ENCODE measurements at places on chromosomes 5 and 9.
A peak's percentile ranks its signal among the peaks of the same experiment; 100 is the strongest.

DNA sequence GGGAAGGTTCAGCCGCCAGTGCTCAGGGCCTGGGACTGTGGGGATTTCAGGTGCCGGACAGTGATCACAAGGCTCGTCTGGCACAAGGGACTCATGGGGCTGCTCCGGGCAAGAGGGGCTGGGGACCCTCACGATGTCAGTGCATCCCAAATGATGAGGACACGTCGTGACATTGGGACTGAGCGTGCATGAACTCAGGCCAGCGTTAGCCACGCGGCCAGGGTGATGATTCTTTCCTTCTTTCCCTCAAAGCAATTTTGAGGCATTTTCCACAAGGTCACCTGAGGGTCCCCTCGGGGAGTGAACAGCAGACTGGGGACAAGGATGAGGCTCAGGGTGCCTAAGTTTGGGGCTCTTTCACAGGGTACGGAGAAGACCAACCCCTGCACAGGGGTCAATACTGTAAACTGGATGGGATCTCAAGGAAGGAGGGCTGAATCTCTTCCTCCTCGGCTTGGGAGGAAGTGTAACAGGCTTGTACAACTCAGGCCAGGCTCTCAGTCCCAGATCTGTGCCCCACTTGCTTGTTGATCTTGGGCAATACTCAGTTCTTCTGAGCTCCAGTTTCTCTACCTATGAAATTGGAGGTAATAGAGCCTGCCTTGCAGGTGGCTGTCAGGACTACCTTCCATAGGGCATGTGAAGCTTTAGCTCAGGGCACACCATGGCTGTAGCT, 78.5 kb downstream of the PRRT1B start:
- no peak for DNase-seq

GRCh38 chr5:135050244-135050767, 16.3 kb upstream of the PITX1 start:
- DNase-seq = no peak

- DNase-seq = no peak
Observed at GRCh38 chr5:178361657-178362445, 129.2 kb upstream of the PHYKPL start.

DNA sequence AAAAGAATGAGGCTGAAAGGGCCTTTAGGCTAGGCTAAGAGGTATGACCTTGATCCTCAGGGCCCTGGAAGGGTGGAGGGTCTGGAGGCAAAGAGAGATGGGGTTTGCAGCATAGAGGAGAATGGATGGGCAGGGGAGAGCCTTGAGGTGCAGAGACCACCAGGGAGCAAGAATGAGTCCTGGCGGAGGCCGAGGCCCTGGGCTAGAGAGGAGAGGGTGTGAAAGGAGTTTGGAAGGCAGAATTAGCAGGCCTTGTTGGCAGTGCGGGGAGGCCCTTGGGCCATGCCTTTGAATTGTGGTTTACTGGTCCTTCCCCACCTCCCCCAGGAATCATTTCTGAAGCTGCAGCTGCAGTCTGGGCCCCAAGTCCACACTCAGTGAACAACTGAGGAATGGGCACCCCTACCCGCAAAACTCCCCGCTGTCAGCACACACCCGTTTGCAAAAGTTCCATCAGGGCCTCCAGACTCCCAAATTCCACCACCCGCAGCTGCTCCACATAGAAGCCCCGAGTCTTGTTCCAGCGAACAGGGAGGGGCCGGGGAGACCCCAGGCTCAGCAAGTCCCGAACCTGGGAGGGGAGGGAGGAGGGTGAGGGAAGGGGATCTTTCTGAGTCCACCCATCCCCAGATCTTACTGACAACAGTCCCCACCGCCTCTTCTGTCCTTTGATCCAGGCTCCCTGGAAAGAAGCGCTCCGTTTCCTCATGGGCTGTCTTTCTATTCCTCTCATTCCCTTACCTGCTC, 2.1 kb downstream of the KIF12 start:
- DNase-seq = no peak

- no peak for DNase-seq
Observed at GRCh38 chr5:147479444-147479843, 30.4 kb downstream of the DPYSL3 start.

- DNase-seq = no peak
Observed at GRCh38 chr5:112931473-112931872, 9.4 kb upstream of the REEP5 start.

GRCh38 chr5:142364251-142365145, 39.7 kb upstream of the SPRY4 start:
- no peak for DNase-seq

DNA sequence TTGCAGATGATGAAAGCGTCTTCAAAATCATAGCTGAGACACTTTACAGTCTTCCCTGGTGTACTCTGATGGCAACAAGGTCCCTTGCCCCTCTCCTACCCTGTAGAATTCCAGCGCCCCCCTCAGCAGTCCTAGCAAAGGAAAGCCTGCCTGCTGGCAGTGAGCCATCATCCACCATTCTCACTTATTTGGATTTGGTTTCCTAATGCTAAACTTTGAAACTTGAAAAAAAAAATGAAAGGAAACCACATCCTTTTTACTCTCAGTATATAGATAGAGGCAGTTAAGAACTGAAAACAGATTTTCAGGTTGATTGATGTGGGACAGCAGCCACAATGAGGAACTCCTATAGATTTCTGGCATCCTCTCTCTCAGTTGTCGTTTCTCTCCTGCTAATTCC, at the start of gene GZMA:
Gene GZMA (plus strand): TSS at position 299 of the 400 bp plus-strand sequence. CDS start 37 bp downstream, at position 336.
- peak; percentile 17 for DNase-seq

GRCh38 chr5:37557734-37558293, 178.7 kb downstream of the WDR70 start:
- DNase-seq = no peak

- no peak for DNase-seq
Observed at GRCh38 chr5:39648848-39649227, 224.1 kb upstream of the DAB2 start.

DNA sequence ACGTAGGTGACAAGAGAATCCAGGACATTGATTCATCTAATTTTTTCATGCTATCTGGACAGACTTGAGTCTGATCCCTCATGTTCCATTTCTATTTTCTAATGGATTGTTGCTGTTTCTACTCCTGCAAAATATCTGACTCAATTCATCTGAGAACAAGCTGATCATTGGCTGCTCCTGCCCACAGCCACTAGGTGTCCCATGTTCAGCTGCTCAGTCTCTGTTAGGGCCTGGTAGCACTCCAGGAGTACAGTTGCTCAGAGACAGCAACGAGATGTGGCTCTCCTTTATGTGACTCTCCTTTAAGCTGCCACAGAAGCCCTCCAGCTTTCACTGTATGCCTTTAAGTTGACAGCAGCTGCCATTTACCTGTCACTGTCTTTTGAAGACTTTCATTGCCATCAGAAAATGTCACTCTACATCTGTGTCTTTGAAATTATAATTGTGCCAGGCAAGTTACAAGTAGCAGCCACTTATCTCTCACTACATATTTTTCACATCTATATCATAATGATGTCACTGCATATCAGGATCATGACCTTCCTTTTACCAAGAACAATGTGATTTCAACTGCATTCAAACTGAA, 1944.2 kb upstream of the NUDT12 start:
- no peak for DNase-seq

DNA sequence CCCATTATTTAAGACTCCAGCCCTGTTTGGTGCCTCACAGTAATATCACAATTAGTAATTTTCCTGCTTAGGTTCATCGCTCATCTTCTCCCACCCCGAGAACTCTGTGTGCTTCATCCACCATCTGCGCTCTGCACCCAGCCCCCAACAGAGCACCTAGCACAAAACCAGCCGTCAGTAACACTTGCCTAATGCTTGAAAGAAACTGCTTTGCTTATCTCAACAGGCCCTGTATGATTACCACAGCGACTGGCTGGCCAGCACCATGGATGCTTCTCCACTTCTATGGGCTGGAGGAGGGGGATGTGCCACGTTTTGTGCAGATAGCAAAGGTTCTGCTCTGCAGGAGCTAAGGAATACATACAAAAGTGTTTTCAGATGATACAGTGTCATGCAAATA, 166.8 kb downstream of the SPOCK1 start:
- no peak for DNase-seq

DNA sequence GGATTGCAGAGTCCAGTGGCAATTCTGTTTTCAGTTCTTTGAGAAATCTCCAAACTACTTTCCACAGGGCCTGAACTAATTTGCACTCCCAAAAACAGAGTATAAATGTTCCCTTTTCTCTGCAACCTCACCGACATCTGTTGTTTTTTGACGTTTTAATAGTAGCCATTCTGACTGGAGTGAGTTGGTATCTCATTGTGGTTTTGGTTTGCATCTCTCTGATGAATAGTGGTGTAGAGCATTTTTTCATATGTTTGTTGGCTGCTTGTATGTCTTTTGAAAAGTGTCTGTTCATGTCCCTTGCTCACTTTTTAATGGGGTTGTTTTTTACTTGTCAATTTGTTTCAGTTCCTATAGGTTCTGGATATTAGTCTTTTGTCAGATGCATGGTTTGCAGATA, 72.6 kb downstream of the PALM2AKAP2 start:
- DNase-seq = no peak

- DNase-seq = no peak
Observed at GRCh38 chr5:32259033-32259432, 53.7 kb downstream of the MTMR12 start.

GRCh38 chr5:130514984-130515690, 610.9 kb downstream of the CHSY3 start:
- DNase-seq = no peak

DNA sequence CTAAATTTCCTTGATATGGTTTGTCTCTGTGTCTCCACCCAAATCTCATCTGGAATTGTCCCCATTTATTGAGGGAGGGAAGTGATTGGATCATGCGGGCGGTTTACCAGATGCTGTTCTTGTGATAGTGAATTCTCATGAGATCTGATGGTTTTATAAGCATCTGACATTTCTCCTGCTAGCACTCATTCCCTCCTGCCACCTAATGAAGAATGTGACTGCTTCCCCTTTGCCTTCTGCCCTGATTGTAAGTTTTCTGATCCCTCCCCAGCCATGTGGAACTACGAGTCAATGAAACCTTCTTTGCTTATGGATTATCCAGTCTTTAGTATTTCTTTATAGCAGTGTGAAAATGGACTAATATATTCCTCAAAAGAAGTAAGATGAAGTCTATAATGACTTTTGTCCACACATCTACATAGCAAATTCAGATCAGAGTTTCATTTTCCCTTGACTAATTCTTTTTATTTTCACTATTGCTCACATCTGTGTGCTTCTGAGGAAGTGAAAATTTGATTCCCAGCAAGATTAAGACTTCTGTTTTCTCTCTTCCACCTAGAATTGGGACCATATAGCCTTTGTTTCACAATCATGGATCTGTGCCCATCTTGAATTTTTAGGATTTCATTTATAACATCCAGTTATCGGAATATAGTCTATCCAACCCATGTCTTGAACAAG, 393.5 kb downstream of the DMAC1 start:
- no peak for DNase-seq

DNA sequence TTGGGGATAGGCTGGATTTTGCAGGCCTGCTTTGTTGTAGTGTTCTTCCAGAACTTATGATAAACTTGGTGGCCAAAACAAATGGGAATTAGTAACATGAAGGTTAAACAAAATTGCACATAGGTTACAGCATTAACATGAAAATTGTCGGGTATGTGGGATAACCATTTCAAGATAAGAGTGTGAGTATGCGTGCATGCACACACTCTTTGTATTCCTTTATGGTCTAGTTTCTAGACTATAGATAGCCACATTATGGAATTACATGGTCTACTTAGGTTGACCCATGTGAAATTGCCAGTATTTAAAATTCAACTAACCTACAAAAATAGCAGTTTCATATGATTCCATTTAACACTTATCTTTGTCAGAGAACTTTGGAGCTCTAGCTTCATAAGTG, 1.4 kb downstream of the HMGCR start:
- no peak for DNase-seq

DNA sequence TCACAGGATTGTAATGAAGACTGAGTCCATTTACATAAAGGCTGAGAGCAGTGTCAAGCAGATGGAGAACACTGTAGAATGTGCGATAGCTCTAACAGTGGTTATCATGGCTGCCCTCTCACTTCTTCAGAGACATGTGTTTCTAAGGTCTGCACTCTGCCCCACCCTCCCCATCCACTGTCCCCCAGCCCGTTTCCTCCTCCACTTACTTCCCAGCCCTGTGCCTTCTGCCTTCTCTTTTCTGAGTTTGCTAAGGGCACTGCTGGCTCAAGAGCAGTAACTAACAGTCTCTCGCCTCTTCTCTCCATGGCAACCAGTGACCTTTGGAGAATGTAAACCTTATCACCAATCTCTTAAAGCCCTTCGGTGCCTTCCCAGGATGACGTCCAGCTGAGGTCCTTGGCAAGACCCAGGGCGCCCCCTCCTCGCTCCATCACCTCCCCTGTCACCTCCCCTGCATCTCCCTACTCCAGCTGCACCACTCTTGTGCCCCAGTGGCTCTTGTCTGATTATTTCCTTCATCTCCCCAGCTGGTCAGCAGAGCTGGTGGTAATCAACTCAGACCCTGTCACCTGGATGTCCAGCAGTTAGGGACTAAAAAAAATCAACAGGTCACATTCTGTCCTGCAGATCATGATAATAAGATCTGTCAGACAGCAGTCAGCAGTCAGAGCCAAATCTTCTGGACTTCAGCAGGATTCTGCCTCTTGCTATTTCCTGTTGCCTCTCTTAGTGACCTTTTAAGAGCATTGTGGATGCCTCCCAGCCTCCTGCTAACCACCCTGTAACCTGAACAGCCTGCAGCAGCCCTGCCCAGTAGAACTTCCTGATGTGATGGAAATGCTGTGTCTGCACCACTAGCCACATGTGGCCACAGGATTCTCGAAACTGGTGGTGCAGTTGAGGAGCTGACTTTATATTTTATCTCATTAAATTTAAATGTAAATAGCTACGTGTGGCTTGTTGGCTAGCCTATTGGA, 9.0 kb downstream of the FXN start:
- no peak for DNase-seq

DNA sequence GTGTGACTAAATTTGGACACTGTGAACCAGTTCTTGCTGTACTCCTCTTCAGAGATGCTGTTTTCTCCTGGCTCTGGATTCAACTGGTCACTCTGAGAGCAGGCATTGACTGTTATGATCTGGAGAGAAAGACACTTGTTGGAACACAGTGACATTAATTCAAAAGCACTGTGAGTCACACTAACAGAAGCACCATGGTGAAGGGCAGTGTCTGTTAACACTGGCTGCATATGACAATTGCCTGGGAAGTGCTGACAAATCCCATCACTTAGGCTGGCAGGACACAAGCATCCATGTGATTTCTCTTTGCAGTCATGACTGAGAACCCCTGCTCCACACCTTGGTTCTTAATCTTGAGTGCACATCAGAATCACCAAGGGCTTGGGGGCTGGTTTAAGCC, 132.4 kb downstream of the TRPM6 start:
- DNase-seq = no peak

GRCh38 chr9:110148384-110148783, 59.6 kb downstream of the C9orf152 start:
- DNase-seq = no peak

DNA sequence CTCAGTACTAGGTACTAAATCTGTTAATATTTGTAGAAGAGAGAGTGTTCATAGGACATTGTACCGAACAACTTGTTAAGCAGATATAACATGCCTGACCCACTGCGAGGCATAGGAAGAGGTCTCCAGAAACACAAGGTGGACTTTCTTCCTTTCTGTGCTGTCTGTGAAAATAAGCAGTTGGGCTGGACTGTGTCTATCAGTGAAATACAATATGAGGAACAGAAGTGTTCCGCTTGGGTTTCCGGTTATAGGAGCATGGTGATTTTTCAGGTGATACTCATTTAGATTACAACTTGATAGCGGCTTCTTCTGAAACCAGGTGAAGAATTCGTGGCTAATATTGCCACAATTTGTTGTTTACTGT, 60.9 kb upstream of the TLR4 start:
- DNase-seq = no peak

All from effector CD4-positive, alpha-beta T cell (primary cell).